ENCODE measurements at places on chromosomes 11 and 22.

GRCh38 chr22:27984001-27984695 lies 65.1 kb upstream of the PITPNB start:
- no peak for DNase-seq

GRCh38 chr11:2573240-2574042 lies 126.4 kb downstream of the KCNQ1OT1 start:
- DNase-seq, result no peak

GRCh38 chr11:33893711-33894397 lies 2.0 kb upstream of the LMO2 start:
- peak; percentile 8 for DNase-seq

DNA sequence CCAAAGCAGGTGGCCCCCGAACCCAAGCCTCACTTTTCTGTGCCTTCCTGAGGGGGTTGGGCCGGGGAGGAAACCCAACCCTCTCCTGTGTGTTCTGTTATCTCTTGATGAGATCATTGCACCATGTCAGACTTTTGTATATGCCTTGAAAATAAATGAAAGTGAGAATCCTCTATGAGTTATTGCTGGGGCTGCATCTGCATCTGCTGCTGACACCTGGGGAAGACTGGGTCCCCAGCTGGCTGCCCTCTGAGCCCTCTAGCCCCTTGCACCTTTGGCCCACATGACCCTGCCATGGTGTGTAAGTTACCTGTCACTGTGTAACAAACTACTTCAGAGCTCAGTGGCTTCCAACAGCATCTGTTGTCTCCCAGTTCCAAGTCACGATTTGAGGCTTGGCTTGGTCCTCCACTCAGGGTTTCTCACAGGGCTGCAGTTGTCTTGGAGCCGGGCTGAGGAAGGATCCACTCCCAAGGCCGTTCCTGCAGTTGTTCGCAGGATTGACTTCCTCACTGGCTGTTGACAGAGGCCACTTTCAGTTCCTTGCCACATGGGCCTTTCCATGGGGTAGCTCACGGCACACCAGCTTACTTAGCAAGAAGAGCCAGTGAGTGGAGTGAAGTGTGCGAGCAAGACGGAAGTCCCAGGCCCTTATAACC lies 13.5 kb upstream of the UVRAG start:
- no peak for DNase-seq

DNA sequence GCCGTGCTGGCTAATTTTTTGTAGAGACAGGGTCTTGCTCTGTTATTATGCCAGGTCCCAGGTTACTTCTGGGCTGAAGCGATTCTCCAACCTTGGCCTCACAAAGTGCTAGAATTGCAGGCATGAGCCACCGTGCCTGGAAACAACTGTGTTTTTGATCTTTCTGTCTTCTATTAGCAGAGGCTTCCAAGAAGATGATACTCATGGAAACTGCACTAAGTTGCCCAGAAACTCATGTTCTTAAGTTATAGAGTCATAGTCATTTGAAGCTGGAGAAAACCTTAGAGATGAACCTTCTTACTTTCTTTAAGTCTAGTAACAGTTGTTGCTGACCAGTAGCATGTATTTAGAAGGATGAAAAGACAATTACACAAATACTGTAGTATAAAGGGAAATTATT lies 37.1 kb upstream of the HSPA8 start:
- DNase-seq, result no peak

DNA sequence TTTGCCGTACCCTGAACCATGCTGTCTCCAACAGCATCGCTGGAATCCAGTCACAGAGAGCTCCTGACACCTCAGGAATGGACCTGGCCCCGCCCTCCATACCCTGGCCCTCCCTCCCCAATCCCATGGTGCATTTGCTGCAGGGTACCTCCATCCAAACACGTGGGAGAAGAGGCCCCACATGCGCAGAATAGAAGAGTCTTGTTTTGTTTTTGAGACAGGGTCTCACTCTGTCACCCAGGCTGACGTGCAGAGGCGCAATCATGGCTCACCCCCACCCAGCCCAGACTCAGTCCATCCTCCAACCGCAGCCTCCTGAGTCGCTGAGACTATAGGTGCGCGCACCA lies 2.3 kb upstream of the PNPLA2 start:
- DNase-seq, result no peak

GRCh38 chr22:35202376-35202775 lies 54.9 kb upstream of the HMGXB4 start:
- no peak for DNase-seq

- no peak for DNase-seq
These were observed at the start of gene CNIH2 for GRCh38 chr11:66277471-66278362. TSS of gene CNIH2 (plus strand) at chr11:66278175. CDS start at chr11:66278457, 282 bp downstream.

DNA sequence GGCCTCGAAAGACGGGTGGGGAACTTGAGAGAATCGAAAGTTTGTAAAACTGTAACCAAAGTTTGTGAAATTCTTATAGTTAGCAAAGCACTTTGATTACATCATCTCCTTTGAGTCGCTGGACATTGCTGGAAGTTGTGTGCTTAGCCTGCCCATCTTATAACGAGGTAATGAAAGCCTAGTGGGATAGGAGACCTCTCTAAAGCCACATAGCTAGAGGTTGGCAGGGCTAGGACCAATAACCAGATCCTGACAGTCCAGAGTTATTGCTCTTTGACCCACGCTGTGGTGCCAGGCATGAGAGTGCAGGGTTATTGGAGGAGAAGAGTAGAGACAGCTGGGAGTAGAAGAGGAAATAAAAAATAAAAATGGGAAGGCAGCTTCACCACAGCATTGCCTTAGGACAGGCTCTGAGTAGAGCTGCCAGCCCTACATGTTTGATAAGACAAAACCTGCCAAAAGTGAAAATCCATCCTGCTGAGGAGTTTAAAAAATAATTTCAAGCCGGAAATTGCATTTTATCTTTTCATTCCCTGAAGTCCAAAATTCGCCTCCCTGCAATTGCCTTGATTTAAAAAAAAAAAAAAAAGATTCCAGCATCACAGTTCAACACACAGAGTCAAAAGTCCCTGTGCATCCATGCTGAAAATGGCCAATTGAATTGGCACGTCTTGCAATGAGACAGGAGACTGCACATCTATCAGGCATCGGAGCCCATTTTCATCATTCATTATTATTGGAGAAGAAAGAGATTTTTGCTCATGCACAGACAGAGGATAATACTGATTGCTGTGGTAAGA lies 225.5 kb upstream of the POU2AF2 start:
- DNase-seq, result peak; percentile 59

Measured in choroid plexus epithelial cell (primary cell).